GM04504 (cell line): ENCODE measurements at places on chromosomes 7 and 10.

DNA sequence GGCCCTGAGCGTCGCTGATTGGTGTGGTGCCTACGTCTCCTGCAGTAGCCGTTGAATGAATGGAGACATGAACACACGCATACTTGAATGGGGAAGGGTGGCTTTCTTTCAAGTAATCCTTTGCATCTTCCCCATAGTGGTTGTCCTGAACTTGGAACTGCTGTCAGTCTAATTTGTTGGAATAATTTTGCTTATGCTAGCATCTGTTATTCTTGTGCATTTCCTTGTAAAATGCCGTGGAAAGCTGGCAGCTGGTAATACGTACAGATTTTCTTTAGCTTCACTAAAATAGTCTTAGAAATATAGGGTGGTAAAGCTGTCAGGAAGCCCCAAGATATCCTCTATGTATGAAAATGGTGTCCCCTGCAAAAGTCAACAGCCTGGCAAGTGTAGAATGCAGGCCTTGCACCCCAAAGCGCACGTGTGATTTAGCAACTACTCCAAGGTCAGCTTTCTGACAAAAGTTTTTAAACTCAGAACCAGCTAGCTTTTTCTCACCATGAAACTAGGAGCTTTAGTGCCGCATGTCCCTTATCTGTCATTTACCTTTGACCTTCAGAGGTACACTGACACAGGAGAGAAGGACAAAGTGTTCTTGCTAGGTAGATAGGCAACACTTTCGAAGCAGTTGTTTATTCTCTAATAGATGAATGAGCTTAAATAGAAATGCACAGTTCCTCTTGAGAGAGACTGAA, 70.8 kb downstream of the RBM33 start:
- DNase-seq, result no peak

DNA sequence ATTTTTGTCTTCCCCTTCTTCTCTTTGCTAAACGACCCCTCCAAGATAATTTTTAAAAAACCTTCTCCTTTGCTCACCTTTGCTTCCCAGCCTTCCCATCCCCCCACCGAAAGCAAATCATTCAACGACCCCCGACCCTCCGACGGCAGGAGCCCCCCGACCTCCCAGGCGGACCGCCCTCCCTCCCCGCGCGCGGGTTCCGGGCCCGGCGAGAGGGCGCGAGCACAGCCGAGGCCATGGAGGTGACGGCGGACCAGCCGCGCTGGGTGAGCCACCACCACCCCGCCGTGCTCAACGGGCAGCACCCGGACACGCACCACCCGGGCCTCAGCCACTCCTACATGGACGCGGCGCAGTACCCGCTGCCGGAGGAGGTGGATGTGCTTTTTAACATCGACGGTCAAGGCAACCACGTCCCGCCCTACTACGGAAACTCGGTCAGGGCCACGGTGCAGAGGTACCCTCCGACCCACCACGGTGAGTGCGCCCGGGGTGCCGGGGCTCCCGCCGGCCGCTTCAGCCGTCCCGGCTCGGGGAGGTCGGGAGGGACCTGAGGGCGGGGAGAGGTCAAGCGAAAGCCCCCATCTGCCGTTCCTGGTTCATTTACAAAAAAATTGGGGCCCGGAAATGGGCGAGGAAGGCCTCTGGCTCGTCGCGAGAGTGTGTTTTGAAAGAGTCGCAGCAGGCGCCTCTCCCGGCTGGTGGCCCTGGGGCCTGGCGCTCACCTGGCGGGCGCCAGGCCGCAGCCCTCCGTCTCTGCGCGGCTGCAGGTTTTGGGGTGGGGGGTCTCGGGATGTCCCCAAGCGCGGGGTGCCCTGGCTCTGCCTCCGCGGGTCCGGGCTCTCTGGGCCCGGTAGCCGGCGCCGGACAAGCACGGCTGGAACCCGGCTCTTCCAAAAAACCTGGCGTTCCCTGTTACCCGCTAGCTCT, 1.2 kb downstream of the GATA3 start:
- no peak for DNase-seq

DNA sequence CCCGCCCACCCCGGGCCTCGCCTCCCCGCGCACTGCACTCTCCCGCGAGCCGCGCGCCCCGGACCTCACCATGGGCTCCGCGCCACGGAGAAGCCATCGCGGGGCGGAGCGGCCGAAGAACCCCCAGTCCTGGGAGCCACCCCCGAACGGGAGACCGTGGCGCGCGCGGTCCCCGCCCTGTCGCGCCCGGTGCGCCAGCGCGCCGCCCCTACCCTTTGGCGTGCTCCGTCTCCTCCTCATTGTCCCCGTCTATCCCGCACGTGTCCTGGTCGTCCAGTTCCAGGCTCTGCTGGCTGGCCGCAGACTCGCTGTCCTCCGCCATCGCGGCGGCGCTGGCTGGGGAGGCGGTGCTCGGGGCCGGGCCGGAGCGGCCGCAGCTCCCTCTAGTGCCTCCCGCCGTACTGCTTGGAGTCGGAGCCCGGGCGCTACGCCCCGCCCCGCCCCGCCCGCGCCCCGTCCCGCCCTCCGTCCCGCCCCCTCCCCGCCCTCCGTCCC, at the start of gene NMT2:
TSS of gene NMT2 (minus strand) at position 403 of the 495 bp plus-strand sequence. CDS start at position 322, 81 bp downstream.
- DNase-seq, result no peak

DNA sequence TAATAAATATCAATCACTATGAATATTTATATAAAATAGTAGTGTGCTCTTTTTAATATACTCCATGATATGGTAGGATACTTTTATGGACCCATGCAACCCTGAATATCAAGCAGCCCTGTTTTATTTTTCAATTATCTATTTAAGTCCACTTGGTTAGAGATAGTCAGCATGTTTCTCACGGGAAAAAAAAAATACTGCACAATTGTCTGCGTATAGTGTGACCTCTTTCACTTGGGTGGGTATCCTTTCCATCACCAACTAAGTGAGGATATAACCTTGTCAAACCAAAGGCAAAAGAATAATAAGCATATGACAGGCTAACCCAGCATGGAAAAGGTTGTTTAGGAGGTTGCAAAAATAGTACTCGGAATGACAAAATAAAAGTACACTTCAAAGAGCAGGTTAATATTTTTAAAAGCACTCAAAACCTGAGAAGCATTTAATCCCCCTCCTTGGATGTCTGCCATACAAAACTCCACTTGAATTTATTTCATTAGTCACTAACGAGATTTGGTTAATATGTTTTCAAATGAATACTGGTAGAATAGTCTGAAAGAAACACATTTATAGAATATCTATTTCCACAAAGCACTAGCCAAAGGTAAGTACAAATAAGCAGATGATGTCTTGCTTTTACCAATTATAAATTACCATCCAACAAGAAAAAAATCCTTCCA, 76.5 kb downstream of the IMMP2L start:
- DNase-seq, result no peak

DNA sequence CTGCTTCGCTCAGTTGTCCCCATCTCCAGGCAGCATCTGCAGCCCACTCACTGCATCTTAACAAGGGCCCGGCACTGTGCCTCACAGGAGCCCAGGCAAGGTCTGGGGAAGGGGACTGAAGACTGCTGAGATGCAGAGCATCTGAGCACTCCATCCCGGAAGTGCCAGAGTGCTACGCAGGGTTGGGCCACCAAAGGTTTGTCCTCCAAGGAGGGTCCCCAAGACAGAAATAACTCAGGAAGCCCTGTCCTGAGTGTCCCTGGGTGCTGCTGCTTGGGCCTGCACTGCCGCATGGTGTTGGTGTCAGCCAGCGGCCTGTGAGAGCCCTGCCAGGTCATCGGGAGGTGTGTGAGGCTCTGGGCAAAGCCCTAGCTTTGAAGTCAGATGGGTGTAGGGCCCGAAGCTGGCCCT, 288.2 kb upstream of the ZMIZ1 start:
- no peak for DNase-seq
